ENCODE measurements at places on chromosomes 16 and 17.

- no peak for DNase-seq
Observed at GRCh38 chr17:69358688-69359596, 32.0 kb upstream of the ABCA5 start.

GRCh38 chr16:48611329-48612137 lies 1.6 kb upstream of the N4BP1 start:
- peak; percentile 74 for DNase-seq

GRCh38 chr17:77676237-77676661 lies 282.3 kb upstream of the TNRC6C start:
- no peak for DNase-seq

- DNase-seq = no peak
Observed at GRCh38 chr17:34793231-34793908, 167.9 kb downstream of the CCT6B start.

- no peak for DNase-seq
Observed at GRCh38 chr17:64061178-64061898, 40.9 kb upstream of the ICAM2 start.

- no peak for DNase-seq
Observed at GRCh38 chr17:20032636-20033035, 23.5 kb downstream of the SPECC1 start.

- peak; percentile 68 for DNase-seq
Observed at GRCh38 chr16:58755989-58756649, 22.0 kb upstream of the GOT2 start.

- DNase-seq = no peak
Observed at GRCh38 chr16:80441935-80442334, 98.9 kb upstream of the DYNLRB2 start.

DNA sequence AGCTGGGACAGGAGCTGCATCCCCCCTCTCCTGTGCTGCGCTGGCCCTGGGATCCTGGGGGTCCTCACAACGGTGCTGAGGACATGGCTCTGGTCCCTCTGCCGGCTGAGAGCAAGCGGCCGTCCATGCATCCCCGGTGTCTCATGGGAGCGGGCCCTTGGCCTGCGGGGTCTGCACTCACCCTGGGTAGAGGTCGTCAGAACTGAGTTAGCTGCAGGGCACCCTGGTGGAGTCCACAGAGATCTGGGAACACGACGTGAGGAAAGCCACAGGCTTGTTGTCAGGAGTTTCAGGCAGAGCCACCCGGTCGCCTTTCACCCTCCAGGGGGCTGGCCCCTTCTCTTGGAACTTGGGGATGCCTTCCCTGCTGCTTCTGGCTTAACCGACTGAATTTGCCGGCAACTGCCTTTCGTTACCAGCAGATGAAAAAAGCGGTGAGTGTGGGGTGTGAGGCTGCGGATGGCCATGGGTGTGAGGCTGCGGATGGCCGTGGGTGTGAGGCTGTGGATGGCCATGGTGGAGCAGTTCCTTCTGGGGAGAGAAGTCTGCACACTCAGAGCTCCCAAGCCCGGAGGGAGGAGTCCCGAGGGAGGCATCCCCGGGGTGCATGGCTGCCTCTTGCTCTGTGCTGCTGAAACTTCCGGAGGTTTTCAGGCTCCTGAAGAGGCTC lies 81.7 kb downstream of the LMF1 start:
- DNase-seq = no peak

DNA sequence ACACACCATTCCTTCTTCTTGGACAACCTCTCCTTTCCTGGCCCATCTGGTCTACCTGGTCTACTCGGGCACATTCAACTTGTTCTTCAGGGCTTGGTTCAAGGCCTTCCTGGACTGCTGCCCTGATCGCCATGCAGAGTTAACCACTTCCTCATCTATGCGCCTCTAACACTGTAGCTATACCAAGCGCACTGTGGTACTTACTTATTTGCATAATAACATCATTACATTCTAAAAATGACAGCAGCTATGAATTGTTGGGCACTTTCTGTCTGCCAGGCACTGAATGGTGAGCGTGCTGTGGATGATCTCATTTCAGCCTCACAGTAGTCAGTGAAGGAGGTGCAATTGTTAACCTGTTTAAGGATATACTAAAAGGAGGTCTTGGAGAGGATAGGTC lies 66.9 kb upstream of the SDK2 start:
- DNase-seq = no peak

DNA sequence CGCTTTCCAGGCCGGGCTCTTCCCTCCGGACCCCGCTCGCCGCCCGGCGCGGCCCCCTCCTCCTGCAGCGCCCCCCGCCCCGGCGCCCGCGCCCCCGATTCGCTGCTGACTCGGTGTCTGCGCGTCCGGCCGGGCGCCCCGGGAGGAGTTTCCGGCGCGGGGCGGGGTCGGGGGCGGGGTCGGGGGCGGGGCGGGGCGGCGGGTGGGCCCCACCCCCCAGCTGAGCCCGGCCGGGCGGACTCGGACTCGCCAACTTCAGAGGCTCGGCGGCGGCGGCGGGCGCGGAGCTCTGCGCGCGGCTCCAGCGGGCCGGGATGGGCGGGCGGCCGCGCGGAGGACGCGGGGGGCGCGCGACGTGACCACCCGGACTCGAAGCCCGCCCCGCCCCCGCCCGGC lies at the start of gene METRNL:
METRNL (plus strand) TSS at position 258 of the 396 bp plus-strand sequence. CDS start 207 bp downstream, outside the sequence.
- DNase-seq = peak; percentile 69

Measured in activated CD4-positive, CD25-positive, alpha-beta regulatory T cell treated with anti-CD3 and anti-CD28 coated beads, Interleukin-2, amount 50 U/mL, for 72 hours (primary cell).